Brain (organoid and tissue), 16 donors: ENCODE measurements at places on chromosomes 13 and 19. TPM values are rescaled to one million over a fixed set of nuclear protein-coding genes. Genes with fewer than 3 reads are reported as not detected.

Gene RFXAP
- polyA plus RNA-seq: 2.6 TPM

Gene TMEM205
- polyA plus RNA-seq: 162 TPM

Gene ZNF99
- not detected for polyA plus RNA-seq

Gene ZNF98
- not detected for polyA plus RNA-seq

Gene ZIM2
- polyA plus RNA-seq: not detected

Gene CACNG7
- polyA plus RNA-seq: 27.2 TPM

Gene ARHGAP33
- polyA plus RNA-seq: 53.2 TPM

Gene ZNF442
- 0.12 TPM for polyA plus RNA-seq

Gene NHLRC3
- polyA plus RNA-seq: 4.3 TPM

Gene NKPD1
- polyA plus RNA-seq: 0.42 TPM

Gene CUL4A
- 31.7 TPM for polyA plus RNA-seq

Gene GAMT
- polyA plus RNA-seq: 146 TPM

Gene OR4F17
- not detected for polyA plus RNA-seq

Gene HIF3A
- polyA plus RNA-seq: 3.4 TPM

Gene ALOX5AP
- 6.9 TPM for polyA plus RNA-seq

Gene FPR3
- polyA plus RNA-seq: 0.92 TPM

Gene BICRA
- 15.7 TPM for polyA plus RNA-seq

Gene DIRAS1
- polyA plus RNA-seq: 64.5 TPM

Gene PALM
- 384 TPM for polyA plus RNA-seq

Gene KLK15
- not detected for polyA plus RNA-seq

Gene C1QTNF9B
- polyA plus RNA-seq: not detected

Gene ZMYM2
- polyA plus RNA-seq: 12.8 TPM
